ENCODE measurements at places on chromosomes 3 and 15.
A peak's percentile ranks its signal among the peaks of the same experiment; 100 is the strongest.

DNA sequence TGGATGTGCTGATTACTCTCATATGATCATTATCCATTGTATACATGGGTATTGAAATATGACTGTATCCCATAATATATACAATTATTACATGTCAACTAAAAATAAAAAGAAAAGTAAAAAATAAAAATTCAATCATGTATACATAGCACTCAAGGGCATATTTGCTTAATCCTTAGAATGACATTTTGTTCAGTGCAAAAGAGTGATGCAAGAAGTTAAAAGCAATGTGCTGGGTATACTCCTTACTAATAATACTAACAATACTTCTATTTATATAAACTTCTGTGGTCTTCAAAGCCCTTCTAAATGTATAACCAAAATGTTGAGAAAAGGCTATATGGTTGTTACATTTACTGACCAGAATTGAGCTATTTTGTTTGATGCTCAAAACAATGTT, 23.2 kb upstream of the TM4SF1 start:
- DNase-seq = no peak

DNA sequence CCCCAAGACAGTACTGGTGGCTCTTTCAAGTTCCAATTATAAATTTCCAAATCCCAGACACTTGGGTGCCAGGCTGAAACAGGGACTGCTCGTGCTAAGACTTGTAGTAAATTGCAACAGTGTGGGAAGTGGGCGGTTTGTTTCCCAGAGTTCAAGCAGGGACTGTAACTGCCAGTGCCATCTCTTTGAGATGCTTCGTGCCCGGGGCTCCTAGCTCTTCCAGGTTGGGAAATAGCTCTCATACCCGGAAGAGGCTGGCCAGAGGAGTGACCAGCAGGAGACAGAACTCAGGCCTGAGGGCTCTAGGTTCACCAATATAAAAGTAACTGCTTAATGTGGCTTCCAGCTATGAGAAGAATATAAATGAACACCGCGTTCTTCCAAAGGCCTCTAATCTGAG, 54.0 kb upstream of the NEO1 start:
- DNase-seq = no peak

- no peak for DNase-seq
These were observed 59.6 kb upstream of the MRPS22 start for GRCh38 chr3:139284221-139284620.

DNA sequence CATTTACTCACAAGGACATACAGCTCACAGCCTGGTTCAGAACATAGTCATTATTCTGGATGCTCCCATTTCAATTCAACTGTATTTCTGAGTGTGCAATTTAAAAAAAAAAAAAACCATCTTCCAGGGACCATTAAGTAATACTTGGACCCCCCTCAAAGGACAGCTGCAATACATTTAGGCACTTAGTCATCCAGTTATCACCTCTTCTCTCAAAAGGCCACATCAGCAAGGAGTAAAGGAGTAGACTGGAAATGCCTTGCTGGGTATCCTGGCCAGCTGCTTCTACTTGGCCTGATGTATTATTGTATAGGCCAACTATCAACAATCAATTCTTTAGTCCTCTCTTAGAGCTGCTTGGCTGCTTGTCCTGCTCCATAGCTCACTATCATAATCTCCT, 211.4 kb upstream of the SETMAR start:
- DNase-seq = no peak

DNA sequence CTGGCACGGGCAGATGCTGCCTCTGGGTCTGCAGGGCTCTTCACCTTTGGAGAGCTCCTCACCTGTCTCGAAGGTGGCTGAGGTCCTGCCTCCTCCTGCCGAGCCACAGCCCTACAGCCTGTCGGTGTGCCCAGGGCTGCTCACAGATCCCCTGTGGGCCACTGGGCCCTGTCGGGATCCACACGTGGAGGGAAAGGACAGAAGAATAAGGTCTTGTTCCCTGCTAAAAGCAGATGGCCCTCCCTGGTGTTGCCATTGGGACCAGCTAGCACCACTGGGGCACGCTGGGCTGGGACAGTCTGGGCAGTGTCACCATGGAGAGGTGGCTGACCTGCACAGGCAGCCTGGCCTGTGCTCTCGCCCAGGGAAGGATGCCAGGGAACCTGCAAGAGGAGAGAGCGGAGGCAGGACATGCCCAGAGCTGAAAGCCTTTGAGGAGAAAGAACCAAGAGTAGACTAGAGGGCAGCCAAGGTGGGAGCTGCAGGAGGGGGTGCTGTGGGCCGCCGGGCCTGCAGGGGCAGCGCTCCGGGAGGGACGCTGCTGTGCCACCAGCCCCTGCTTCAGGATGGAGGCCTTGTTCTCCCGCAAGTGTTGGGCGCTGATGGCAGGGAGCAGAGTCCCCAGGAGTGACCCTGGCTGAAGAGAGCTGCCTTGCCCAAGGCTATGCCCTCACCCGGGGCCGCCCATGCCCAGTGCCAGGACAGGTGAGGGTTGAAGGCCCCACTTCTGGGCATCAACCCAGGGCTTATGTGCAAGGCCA, 210.2 kb downstream of the XXYLT1 start:
- DNase-seq = no peak

GRCh38 chr3:49119439-49119838, 1.2 kb downstream of the USP19 start:
- no peak for DNase-seq

DNA sequence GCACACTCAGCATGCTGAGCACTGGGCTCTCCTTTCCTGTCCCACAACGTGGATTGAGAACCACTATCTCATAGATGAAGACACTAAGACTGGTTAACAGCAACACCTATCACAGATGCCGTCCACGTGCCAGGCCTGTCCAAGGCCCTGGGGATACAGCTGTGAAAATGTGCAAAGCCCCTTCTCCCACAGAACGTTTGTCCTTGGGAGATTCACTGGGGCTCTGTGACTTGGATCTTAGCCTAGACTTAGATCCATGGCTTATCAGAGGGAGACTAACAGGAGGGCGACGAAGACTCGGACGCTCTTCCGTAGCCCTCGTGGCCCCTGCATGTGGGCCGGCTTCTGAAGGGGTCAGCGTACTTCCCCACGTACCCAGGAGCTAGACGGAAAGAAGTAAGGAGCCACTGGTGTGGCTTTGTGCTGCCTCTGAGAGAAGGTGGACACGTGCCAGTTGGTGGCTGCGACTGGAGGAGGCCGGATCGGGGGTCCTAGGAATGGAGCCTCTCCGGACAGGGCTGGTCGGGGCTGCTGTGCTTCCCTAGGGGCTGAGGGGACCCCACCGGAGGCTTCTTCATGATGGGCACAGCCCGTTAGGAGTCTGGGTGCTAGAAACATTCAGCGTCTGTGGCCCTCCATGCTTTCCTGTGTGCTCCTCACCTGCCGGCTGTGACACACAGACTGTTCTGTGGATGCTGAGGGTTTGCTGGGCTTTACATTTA, 964 bp downstream of the NRROS start:
- no peak for DNase-seq

- DNase-seq = no peak
These were observed 679.9 kb downstream of the NTRK3 start for GRCh38 chr15:87576486-87577176.

DNA sequence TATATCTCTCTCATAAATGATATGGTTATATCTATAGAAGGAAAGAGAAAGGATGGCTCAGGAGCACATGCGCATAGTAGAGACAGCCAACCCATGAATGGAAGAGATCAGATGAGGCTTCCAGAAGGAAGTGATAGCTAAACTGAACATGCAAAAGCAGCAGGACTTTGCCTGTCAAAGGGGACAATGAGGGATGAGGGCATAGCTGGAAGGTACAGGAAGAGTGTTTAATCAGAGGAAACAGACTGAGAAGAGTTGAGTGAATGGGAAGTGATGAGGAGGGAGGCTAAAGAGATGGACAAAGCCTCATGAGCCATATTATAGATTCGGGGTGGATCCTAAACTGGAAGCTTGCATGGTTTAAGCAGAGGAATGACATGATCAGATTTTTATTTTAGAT, 26.5 kb upstream of the VEPH1 start:
- no peak for DNase-seq

DNA sequence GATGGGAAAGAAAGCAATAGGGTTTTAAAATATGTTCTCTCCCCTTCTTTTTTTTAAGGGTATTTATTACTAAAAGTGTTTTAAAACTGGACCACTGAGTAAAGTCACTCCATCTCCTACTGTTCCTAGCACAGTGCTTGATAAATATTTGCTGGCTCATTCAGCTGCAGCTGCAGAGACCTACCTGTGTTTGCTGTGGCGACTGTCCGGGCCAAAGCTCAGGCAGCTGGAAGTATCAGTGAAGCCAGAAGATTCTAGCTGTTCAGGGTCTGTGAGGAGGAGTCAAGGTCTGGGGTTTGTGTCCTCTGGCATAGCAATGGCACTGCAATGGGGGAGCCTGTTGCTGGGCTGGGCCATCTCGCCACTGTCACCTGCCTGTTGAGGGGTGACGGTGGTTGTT, 109.9 kb downstream of the RPLP1 start:
- no peak for DNase-seq

GRCh38 chr15:31034152-31034551, 42.7 kb upstream of the MTMR10 start:
- DNase-seq = no peak

DNA sequence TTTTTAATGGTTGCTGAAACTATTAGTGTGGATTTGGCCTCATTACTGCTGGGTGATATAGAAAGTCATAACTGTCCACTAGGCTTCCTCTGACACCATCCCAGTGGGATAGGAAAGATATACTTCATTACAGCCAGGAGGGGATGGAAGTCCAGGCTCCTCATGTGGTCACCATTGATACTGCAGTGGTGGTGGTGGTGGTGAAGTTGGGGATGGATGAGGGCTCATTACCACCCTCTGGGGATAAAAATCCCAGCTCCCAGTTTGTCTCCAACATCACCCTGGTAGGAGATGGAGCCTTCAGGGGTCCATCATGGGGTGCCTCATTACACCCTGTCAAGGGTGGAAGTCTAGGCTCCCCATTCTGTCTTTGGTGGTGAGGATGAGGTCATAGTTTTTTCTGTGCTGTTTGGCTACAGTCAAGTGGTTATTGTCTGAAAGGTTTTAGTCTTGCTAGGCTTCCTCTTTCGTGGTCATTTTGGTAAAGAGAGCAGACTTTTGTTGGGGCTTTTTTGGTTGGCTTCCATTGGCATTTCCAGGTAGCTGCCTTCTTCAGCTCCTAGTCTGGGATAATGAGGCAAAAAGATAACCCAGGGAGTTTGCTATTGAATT, 30.1 kb upstream of the FILIP1L start:
- no peak for DNase-seq

- DNase-seq = no peak
These were observed 82.6 kb downstream of the CEMIP start for GRCh38 chr15:80861731-80862170.

GRCh38 chr3:123337948-123338619, 110.8 kb downstream of the ADCY5 start:
- DNase-seq = no peak

- no peak for DNase-seq
These were observed 548.0 kb upstream of the CCDC54 start for GRCh38 chr3:106829206-106829605.

GRCh38 chr3:42667096-42667522, 13.6 kb downstream of the ZBTB47 start:
- DNase-seq = no peak

- DNase-seq = no peak
These were observed 516.4 kb downstream of the GBE1 start for GRCh38 chr3:81245043-81245442.

GRCh38 chr3:117417411-117417810, 707.8 kb downstream of the TUSC7 start:
- DNase-seq = no peak

- DNase-seq = no peak
These were observed 63.3 kb upstream of the MITF start for GRCh38 chr3:69675786-69676530.

GRCh38 chr15:62603742-62604141, 438.7 kb upstream of the C2CD4B start:
- DNase-seq = no peak

GRCh38 chr15:72034351-72034750, 83.6 kb downstream of the MYO9A start:
- DNase-seq = no peak

DNA sequence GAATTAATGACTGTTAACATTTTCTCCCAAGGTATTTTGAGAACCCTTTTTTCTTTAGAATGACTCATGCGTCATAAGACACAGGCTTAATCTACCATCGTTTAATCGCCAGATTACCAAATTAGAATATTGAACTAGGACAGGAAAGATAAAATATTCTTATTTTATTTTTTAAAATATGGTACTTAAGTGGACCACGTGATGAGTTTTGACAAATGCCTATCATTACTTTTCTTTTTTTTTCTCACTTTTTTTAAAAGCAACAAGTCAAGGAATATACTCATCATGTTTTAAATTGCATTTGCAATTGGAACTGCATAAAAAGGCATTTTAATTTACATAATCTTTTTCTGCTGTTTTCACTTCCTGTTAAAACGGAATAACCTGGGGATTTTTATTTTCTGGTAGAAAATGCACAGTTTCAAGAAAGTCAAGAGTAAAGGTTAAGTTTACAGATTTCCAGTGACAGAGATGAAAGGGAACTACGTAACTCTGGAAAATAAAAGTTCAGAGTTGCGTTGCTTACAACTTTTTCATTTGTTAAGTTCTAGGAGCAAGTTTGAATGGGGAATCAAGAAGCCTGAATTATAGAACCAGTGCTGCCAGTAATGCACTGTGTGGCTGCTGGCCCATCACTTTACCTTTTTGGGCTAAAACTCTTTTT, 23.6 kb downstream of the SIAH2 start:
- DNase-seq = no peak

GRCh38 chr3:186997061-186997460, 66.7 kb downstream of the ST6GAL1 start:
- no peak for DNase-seq

DNA sequence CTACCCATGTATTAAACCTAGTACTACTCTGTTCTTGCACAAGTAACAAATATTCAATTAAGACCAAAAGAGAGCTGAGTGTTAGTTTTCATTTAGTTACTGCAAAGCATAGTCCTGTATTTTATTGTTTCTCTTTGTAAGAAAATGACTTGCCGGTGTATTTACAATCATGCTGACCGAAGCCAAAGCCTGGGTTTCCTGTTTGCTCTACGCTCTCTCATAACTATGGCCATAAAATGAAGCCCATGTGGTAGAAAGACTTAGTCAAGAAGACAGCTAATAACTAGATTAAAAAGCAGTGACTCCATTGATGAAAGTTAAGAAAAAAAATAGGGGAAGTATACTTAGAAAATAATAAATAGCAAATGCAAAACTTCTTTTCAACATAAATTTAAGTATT, 479.9 kb downstream of the CNTN4 start:
- DNase-seq = no peak

- no peak for DNase-seq
These were observed 56.8 kb downstream of the PLXNA1 start for GRCh38 chr3:127039719-127040118.

- no peak for DNase-seq
These were observed 64.5 kb upstream of the MBNL1 start for GRCh38 chr3:152204218-152204617.

GRCh38 chr15:73897441-73898261, 24.3 kb downstream of the TBC1D21 start:
- peak; percentile 70 for DNase-seq

GRCh38 chr3:130354430-130354829, 9.0 kb downstream of the COL6A5 start:
- no peak for DNase-seq

Measured in BE2C (cell line).